MV-4-11 (cell line): ENCODE measurements at places on chromosomes 1 and 21.

DNA sequence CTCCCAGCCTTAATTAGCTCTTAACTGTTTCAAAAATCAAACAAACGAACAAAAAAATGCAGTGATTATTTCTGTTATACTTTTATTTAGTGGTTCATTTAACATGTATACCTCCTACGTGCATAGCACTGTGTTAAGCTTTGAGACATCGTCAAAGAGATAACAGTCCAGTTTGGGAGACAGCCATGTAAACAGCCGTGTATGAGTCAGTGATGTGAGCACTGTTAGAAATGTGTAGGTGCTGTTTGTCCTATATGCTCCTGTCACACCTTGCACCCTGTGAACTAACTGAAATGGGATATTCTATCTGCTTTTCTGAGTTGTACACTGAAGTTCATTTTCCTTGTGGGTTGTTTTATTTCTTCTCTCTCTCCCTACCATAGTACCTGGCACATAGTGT lies 109.7 kb upstream of the CACYBP start:
- DNase-seq = no peak

- DNase-seq = peak; percentile 96
Measured at GRCh38 chr1:156154317-156154749, 948 bp downstream of the SEMA4A start.

DNA sequence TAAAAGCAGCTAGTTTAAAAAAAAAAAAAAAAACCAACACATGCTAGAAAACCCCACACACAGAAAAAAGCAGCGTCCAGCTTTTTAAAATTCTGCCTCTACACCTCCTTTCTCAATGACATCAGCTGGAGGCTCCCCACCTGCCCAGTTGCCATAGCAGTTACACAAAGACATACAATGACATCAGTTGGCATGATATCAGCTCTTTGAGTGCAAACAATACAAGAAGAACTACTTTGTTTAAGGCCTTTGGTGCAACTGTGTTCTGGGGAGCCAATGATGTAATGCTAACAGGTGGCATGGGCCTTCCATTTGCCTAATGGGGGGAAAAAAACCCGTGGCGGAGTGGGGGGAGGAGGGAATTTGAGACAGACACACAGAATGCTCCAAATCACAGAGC lies 32.9 kb downstream of the DUSP10 start:
- peak; percentile 75 for DNase-seq

DNA sequence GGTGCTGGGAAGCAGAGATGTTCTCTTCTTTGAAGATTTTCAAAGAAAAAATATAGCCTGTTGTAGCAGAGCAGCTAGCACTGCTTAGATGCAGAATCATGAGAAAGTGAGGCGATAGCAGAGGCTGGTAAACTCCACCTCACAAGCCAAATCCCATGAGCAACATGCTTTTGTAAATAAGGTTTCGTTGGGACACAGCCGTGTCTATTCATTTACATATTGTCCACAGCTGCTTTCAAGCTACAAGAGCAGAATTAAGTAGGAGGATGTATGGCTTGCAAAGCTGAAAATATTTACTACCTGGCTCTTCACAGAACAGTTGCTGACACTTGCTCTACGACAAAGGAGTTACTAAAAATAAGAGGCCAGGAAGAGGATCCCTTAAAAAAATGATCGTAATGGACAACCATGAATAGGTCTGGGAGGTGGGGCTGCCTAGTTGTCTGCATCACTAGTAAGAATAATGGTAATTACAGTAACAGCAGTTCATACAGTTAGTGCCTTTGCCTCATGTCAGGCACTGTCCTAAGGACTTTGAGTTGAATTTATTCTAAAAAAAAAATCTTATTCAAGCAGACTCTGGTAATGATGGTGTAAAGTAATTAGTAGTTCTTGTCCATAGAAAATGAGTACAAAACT lies 622.0 kb downstream of the KIF26B start:
- DNase-seq = no peak

DNA sequence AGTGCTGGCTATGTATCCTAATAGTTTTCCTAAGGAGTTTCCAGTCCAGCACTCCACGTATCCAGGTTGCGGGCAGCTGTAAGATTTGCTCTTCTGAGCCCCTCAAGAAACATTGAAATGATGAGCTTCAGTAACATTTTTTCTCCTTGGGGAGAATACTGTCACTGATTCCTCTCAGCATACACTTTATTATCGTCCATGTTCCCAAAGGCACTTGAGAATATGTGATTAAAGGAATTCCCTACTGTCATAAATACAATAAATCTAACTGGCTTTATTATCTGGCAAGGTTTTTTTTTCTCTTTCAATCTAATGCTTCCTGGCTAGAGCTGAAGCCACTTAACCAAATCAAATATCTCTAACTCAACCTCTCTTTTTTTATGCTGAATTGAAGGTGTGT lies 359.2 kb upstream of the PKN2 start:
- DNase-seq = no peak

- no peak for DNase-seq
Measured at GRCh38 chr1:90969241-90969640, 52.6 kb downstream of the ZNF644 start.

- DNase-seq = no peak
Measured at GRCh38 chr1:205279986-205280385, 41.6 kb downstream of the NUAK2 start.

DNA sequence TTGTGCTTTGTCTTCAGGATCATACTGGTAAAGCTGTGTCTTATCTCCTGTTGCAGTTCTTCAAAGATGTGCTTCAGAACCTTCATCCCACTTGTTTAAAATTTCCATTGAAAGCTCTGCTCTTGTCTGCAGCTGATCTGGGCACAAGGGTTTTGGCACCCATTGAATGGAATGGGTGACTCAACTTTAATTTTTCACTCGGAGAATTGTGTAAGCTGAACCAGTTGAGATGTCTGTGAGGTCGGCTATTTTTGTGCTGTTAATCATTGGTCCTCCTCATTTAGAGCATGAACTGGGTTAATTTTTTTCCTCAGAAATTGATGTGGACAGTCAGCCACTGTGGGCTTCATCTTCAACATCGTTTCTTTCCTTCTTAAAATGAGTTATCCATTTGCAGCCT lies 252.1 kb downstream of the TM2D1 start:
- no peak for DNase-seq

GRCh38 chr1:109499661-109500536 lies 6.0 kb downstream of the CYB561D1 start:
- peak; percentile 43 for DNase-seq

DNA sequence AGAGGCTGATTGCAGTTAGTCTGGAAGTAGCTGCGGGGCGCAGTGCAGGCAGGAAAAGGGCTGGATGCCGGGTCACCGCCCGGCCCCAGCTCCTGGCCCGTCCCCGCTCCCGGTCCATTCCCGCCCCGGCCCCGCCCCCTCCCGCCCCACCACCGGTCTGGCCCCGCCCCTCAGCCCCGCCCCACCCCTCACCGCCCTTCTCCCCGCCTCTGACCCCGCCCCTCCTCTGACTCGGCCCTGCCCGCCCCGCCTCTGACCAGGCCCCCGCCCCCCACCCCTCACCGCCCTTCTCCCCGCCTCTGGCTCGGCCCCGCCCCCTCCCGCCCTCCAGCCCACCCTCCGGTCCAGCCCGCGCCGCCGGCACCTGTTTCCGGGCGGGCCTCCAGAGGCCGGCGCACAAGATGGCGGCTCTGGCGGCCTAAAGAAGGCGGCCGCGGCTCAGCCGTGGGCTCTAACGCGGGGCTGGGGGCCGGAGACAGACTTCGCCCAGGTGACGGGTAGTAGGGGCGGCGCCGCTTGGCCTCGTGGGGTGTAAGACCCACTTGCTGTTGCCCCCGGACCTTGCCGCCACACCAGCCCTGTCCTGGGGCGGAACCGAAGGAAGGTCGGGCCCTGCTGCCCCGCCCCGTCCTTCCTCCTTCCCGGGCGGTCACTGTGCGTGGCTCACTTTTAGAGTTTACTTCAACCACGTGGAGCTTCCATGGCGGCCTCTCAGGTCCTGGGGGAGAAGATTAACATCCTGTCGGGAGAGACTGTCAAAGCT lies at the start of gene UBIAD1:
TSS of gene UBIAD1 (plus strand) at position 367 of the 763 bp plus-strand sequence. CDS start at position 701, 334 bp downstream.
- DNase-seq = peak; percentile 76

DNA sequence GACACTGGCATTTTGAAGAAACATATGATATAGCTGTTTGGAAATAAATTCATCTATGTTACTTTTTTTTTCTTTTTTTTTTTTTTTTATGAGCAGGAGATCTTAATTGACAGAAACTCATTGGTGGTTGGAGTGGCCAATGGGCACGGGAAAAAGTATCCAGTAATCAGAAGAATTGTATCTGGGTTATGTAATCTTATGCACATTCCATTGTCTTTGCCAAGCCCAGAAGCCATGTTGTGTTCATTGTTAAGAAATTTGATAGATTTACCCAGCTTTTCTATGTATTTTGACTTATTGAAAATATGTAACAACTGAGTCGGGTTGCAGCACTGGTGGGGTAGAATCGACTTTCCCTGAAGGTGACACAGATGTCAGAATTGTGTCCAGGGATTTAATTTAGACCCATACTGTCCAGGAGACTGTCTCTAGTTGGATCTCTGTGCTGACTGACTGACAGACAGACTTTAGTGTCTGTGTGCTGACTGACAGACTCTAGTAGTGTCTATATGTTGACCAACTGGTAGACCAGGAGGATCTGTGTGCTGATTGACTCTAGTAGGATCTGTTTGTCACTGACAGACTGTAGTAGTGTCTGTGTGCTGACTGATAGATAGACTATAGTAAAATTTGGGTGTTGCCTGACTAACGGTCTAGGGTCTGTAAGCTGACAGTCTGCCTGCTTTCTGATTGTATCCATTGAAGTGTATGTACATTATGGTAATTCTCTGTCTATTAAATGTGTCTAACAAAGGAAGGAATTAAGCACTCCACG lies 12.3 kb upstream of the C4BPB start:
- no peak for DNase-seq

- no peak for DNase-seq
Measured at GRCh38 chr1:56639211-56639610, 5.9 kb upstream of the PRKAA2 start.

DNA sequence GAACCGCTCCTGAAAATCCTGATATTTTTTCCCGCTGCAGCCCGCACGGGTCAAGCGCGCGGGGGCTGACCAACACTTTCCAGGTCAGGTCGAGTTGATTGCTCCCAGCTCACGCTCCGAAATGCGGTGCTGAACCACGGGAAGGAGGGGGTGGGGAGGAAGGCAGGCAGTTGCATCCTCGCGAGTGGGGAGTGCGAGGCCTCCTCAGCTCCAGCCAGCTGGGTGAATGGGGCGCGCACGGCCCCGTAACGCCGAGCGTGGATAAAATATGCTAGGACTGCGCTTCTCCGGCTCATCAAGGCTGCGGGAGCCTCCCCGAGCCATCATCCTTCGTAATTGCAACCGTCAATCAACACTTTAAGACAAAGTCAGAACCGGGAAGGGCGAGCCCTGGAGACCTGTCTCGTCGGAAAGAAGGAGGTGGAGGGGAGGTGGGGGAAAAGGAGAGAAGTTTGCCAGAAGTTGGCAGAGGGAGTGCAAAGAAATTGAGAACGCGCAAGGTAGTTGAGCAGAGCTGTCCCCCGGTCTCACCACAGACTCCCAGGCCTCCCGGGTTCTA lies 8.0 kb downstream of the NR5A2 start:
- DNase-seq = no peak

DNA sequence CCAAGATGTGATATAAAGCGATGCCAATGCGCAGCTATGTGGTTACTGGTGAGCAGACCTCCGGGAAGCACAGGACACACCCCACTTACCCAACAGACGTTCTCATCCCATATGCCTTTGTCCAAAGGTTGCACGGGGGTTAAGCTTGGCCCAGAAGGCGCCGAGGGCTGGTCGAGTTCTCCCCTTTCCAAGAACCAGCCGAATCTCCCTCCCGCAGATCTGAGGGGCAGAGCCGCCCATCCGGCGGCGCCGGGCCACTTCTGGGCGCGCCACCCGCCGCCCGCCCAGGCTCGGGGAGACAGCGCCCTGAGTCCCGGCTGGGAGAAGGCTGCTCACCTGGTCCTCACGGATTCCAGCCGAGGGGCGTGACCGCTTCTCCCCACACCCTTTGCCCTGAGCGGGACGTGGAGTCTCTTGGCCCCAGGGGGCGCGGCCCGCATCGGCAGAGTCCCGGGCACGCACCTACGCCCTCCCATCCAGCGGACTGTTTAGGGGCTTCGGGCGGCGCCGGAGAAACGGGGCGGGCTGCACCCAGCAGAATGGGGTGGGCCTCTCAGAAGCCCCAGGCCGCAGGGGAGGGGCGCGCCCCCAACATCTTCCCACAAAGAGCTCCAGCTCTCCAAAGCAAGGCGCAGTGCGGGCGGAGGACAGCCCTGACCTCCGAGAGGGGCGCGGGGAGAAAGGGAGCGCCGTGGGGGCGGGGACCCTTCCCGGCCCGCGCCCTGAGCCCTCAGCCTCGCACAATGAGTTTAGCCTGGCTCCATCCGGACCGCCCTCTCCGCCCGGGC lies 615 bp downstream of the GPR161 start:
- DNase-seq = no peak

- DNase-seq = no peak
Measured at GRCh38 chr1:177219554-177220458, 49.0 kb downstream of the BRINP2 start.

DNA sequence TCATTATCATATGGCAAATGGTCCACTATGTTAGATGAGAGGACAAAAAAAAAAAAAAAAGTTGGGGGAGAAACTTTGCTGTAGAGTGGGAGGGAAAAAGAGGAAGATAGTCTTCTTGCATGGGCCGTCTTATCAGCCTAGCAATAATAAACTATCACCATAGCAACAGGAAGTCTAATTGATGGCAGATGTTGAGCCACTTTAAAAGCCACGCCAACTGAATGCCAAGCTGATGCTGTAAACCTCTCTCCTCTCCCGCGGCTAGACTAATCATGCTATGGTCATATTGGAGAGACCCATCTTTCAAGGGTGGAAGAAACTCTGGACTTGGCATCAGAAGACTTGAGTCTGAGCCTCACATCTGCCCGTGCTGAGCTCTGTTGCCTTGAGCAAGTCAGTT lies 122.2 kb upstream of the HOOK1 start:
- peak; percentile 89 for DNase-seq

GRCh38 chr1:209853676-209854075 lies 25.9 kb downstream of the UTP25 start:
- DNase-seq = no peak

DNA sequence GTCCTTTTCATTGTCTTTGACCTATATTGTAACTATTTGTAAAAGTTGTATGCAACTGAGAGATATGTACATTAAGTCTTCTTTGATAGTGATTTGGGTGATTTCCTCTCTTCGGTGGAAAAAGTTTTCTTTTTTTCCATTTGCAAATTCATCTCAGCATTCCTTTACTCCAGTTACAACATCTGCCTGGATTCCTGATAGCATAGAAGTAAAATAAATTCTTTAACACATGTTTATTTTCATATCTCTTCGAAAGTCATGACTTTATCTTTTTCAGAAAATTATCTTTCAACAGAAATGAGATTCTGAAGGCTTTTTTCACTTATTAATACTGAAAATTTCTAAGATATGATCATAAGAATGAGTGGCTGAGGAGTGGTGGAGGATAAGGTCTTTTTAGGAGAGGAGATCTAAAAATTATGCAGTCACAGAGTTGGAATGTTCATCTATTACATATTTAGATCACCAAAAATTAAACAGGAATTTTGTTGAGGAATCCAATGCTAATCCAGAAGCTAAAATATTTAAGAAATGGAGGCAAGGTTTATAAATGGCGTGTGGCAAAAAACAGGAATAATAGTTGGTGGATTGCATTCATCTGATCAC lies 400.5 kb downstream of the KCNT2 start:
- DNase-seq = no peak
